Activated CD8-positive, alpha-beta memory T cell treated with anti-CD3 and anti-CD28 coated beads, Interleukin-2, amount 10 ng/mL, durations not matched to agents 7 days and 5 days (primary cell): ENCODE measurements at places on chromosomes 6 and 20. TPM values are rescaled to one million over a fixed set of nuclear protein-coding genes. Genes with fewer than 3 reads are reported as not detected.

DNA sequence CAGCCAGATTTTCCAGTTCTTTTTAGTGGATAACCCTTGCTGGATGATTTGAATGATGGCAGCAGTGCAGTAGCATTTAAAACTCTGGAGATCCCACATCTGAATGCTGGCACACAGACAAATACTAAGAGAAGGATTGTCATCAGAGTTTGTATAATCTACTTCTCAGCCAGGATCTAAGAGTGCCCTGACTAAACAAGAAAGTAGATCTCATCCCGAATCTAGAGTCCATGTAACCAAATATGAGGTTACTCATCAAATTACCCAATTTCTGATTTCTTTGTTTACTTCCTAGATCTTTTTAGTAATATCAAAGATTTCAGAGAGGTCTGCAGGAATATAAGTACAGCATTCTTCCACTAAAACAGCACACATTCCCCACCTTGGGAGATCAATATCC, 7.8 kb downstream of the TMC2 start:
- no peaks in the 10 kb centered on the region for H3K36me3 ChIP-seq
- H3K4me3 ChIP-seq = no peak overlapping the region
- H3K27ac ChIP-seq = no peak overlapping the region
- DNase-seq = no peak

- peak; percentile 77 for DNase-seq
- peaks cover 22% of the 10 kb centered on the region for H3K36me3 ChIP-seq
- H3K27me3 ChIP-seq = no peaks in the 10 kb centered on the region
- H3K4me3 ChIP-seq = peak overlapping the region; percentile 76
These were observed 611 bp upstream of the RAB22A start for GRCh38 chr20:58308680-58309527.

LRFN2 gene
- total RNA-seq = not detected

SNAP91 gene
- not detected for total RNA-seq

HS3ST5 gene
- total RNA-seq = not detected

GRCh38 chr6:4447639-4448330, 312.4 kb upstream of the ECI2 start:
- H3K4me1 ChIP-seq = no peaks in the 10 kb centered on the region
- H3K27ac ChIP-seq = no peak overlapping the region
- DNase-seq = no peak
- no peaks in the 10 kb centered on the region for H3K27me3 ChIP-seq

CHRNA4 gene
- not detected for total RNA-seq

- peak overlapping the region; percentile 80 for H3K27ac ChIP-seq
- H3K4me1 ChIP-seq = peaks cover 27% of the 10 kb centered on the region
- DNase-seq = peak; percentile 86
- no peaks in the 10 kb centered on the region for H3K27me3 ChIP-seq
These were observed 214.0 kb downstream of the CLIC5 start for GRCh38 chr6:45801471-45802289.

DNA sequence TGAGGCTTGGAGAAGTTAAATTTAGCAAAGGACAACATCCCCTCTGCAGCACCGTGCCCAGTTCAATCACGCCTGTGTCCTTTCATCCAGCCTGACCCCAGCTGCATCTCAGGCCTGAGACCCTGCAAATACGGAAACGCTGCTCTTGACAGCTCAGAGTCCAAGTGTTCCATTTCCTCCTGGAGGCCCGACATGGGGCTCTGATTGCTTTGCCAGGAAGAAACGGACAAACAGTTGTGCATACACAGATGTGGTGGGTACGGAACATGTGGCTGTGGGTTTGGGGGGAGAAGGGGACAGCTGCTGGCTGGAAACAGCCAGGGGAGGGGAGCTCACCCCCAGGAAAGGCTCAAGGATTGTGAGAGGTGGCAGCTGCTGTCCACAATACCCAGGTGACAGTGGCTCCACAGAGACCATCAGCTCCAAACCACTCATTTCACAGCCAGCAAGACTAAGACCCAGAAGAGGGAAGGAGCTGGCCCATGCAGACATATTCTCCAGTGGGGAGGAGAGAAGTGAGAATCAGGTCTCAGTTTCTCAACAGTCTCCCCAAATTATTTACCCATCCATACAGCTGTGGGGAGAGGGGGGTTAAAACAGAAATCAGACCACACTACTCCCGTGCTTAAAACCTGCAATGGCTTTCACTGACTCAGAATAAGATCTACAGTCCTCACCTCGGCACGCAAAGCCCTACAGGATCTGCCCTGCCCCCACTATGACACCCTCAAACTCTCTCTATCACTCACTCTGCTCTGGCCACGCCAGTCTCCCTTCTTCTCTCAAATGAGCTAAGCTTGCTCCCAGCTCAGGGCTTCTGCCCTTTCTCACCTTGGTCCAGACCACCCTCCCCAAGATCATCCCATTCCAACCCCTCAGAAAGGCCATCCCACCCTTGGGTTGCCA, 89.1 kb downstream of the PREX1 start:
- peaks cover 64% of the 10 kb centered on the region for H3K4me1 ChIP-seq
- no peaks in the 10 kb centered on the region for H3K27me3 ChIP-seq
- peak; percentile 94 for DNase-seq
- H3K4me3 ChIP-seq = peak overlapping the region; percentile 49
- peak overlapping the region; percentile 94 for H3K27ac ChIP-seq

GRCh38 chr6:34130862-34131261, 15.0 kb downstream of the GRM4 start:
- H3K27me3 ChIP-seq = peaks cover 33% of the 10 kb centered on the region
- H3K4me1 ChIP-seq = no peaks in the 10 kb centered on the region
- H3K4me3 ChIP-seq = no peak overlapping the region
- DNase-seq = no peak
- H3K36me3 ChIP-seq = no peaks in the 10 kb centered on the region

DNA sequence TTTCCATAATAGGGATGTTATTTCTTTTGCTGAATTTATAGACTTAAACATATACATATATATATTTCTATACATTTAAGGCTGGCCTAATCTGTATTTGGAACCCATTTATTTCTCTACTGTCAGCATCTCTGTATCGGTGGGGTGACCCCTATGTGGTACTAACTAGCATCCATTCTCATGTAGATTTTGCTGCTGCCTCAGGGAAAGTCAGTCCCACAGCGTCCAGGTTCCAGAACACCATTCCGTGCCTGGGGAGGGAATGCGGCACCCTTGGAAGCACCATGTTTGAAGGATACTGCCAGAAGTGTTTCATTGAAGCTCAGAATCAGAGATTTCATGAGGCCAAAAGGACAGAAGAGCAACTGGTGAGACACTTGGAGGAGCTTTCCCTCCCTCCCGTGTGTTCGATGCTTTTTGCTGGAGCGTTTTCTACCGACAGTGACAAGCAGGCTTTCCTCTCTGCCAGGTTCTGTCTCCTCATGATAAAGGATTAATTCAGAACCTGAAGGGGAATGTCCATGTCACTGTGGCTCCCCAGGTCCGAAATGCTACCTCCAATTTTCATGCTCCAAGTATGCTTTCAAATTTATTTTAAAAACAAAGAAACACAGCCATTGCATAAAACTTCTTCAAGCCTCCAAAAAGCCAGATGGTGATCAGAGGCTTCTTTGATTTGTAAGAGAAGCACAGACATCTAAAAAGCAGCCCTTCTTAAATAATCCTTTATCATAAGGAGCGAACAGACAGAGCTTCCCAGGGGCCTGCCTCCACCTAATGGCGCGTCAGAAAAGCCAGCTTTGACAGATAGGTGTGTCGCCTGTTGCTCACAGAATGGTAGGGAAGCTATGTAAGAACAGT, 13.1 kb downstream of the TNFAIP3 start:
- no peak overlapping the region for H3K4me3 ChIP-seq
- no peak for DNase-seq

- H3K4me3 ChIP-seq = no peak overlapping the region
- H3K4me1 ChIP-seq = peaks cover 15% of the 10 kb centered on the region
- H3K27ac ChIP-seq = peak overlapping the region; percentile 34
- DNase-seq = no peak
- no peaks in the 10 kb centered on the region for H3K27me3 ChIP-seq
These were observed 153.7 kb upstream of the RIPOR2 start for GRCh38 chr6:25089442-25089841.

DNA sequence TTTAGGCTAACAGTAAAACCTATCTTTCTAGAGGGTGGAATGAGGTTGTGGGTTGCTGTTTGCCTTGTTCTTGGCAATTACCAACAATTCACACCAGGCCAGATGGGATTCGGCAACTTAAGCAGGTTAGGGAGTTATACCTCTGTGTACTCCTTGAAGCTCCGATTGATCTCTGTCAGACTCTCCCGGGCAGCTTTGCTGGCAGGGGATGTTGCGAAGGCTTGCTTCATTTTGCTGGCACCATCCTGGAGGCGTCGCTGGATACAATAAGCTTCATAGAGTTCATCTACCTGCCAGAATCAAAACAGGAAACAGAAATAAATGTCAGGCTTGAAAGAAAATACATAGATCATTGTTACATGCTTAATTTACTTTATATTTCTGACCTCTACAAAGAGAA, 66.4 kb upstream of the ARMH2 start:
- H3K4me1 ChIP-seq = peaks cover 29% of the 10 kb centered on the region
- peaks cover 63% of the 10 kb centered on the region for H3K36me3 ChIP-seq
- no peak overlapping the region for H3K4me3 ChIP-seq
- no peak overlapping the region for H3K27ac ChIP-seq
- DNase-seq = no peak
- H3K27me3 ChIP-seq = no peaks in the 10 kb centered on the region

ANKRD60 gene
- not detected for total RNA-seq

ZC2HC1B gene
- total RNA-seq = not detected

TNFRSF21 gene
- 0.09 TPM for total RNA-seq

GRCh38 chr6:39452306-39453145, 130.0 kb upstream of the KCNK16 start:
- H3K4me3 ChIP-seq = no peak overlapping the region
- H3K36me3 ChIP-seq = no peaks in the 10 kb centered on the region
- no peak overlapping the region for H3K27ac ChIP-seq
- H3K27me3 ChIP-seq = peaks cover 15% of the 10 kb centered on the region

AIF1 gene
- 63.4 TPM for total RNA-seq

- DNase-seq = no peak
- no peaks in the 10 kb centered on the region for H3K27me3 ChIP-seq
- no peaks in the 10 kb centered on the region for H3K36me3 ChIP-seq
- no peaks in the 10 kb centered on the region for H3K4me1 ChIP-seq
- no peak overlapping the region for H3K27ac ChIP-seq
These were observed 399.6 kb downstream of the PTPRT start for GRCh38 chr20:42790111-42790510.

DNA sequence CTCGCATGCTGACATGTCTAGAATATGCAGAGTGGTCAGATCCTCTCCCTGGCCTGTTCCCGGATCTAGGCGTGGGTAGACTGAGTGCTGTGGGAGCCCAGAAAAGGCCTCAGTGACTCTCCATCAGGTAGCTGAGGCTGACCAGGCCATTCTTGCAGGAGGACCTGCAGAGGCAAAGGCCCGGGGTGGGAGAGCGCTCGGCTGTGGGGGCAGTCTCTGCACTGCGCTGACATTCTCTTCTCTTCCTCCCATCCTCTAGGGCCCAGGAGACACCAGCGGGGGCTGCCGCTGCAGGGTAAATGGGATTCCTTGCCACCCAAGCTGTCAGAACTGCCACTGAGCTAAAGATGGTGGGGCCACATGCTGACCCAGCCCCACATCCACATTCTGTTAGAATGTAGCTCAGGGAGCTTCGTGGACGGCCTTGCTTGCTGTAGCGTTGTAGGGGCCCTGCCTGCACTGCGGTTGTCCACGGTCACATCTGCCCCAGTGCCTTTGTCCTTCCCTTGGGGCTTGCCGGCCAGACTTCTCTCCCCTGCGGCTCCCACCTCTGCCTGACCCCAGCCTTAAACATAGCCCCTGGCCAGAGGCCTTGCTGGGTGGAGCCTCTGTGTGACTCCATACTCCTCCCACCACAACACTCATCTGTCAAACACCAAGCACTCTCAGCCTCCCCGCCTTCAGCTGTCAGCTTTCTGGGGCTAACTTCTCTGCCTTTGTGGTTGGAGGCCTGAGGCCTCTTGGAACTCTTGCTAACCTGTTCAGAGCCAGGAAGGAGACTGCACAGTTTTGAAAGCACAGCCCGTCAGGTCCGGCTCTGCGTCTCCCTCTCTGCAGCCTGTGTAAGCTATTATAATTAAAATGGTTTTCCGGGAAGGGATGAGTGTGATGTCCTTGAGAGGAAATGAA, 22.2 kb downstream of the RBCK1 start:
- H3K27ac ChIP-seq = peak overlapping the region; percentile 35
- no peaks in the 10 kb centered on the region for H3K27me3 ChIP-seq
- H3K36me3 ChIP-seq = peaks cover 47% of the 10 kb centered on the region
- H3K4me1 ChIP-seq = peaks cover 48% of the 10 kb centered on the region

GRCh38 chr6:156102129-156102528, 646.5 kb upstream of the NOX3 start:
- no peak for DNase-seq
- no peak overlapping the region for H3K4me3 ChIP-seq
- H3K4me1 ChIP-seq = no peaks in the 10 kb centered on the region
- no peaks in the 10 kb centered on the region for H3K36me3 ChIP-seq
- no peaks in the 10 kb centered on the region for H3K27me3 ChIP-seq

DNA sequence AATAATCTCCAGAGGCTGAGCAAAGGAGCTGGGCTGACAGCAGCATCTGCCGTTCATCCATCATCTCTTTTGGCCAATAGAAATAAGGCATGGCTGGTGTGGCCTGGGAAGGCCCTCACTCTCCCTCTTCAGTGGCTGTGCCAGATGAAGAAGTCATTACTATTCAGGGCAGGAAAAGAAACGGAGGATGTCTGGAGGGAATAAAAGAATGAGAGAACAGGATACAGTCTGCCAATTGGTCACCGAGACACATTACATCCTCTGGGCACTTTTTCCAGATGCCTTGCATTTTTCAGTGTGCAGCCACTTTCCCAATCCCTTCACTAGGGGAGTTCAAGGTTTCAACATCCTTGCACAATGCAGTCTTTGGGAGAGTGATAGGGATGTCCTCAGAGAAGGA, 32.2 kb upstream of the VGLL2 start:
- H3K4me1 ChIP-seq = peaks cover 3% of the 10 kb centered on the region
- H3K27me3 ChIP-seq = no peaks in the 10 kb centered on the region
- DNase-seq = no peak
- H3K36me3 ChIP-seq = no peaks in the 10 kb centered on the region
- H3K4me3 ChIP-seq = no peak overlapping the region

LY6G6D gene
- not detected for total RNA-seq

DNA sequence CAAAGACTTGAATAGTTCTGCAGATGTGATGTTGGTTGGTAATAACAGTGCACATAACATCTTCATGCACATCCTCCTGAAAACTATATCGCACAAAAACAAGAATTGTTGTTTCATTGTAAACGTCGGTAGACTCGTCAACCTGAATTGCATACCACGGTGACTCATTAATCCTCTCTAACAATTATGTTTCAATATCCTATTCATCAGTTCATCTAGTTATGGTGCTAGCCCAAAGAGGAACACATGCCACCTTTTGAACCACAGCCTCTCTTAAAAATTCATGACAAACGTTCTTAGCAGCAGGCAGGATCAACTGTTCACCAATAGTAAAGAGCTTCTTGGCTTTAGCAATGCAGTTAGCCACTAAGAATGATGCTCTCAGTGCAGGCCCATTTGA, 25.0 kb downstream of the CRYBG1 start:
- H3K27me3 ChIP-seq = peaks cover 8% of the 10 kb centered on the region
- no peaks in the 10 kb centered on the region for H3K36me3 ChIP-seq
- no peak for DNase-seq
- peaks cover 9% of the 10 kb centered on the region for H3K4me1 ChIP-seq
- no peak overlapping the region for H3K4me3 ChIP-seq
